ENCODE measurements at places on chromosomes 7 and 10. TPM values are rescaled to one million over a fixed set of nuclear protein-coding genes. Genes with fewer than 3 reads are reported as not detected.

The OR9A2 gene
- not detected for total RNA-seq

The OAT gene
- 7.3 TPM for total RNA-seq

The ELFN1 gene
- 8.5 TPM for total RNA-seq

The SLC16A12 gene
- total RNA-seq = 4.4 TPM

DNA sequence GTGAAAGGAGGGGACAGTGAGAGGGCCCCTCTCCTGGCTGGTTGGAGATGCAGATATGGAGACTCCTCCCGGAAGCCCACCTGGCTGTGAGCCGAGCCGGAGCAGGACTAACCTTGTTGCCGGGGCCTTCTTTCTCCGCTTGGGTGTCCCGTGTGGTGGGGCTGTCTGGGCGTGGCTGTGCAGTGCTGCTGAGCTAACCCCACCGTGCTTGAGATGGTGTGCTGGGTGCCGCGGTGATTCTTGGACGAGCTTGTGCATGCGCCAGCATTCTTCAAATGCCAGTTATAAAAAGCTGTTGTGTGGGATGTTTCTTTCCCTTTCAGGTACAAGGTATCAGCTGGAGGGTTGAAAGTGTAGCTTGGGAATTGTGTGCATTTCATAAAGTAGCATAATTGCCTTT is 48.8 kb downstream of the DAGLB start:
- DNase-seq = no peak
- H3K36me3 ChIP-seq = peaks cover 43% of the 10 kb centered on the region
- no peaks in the 10 kb centered on the region for H3K27me3 ChIP-seq
- no peak overlapping the region for H3K27ac ChIP-seq
- no peak overlapping the region for H3K4me3 ChIP-seq

DNA sequence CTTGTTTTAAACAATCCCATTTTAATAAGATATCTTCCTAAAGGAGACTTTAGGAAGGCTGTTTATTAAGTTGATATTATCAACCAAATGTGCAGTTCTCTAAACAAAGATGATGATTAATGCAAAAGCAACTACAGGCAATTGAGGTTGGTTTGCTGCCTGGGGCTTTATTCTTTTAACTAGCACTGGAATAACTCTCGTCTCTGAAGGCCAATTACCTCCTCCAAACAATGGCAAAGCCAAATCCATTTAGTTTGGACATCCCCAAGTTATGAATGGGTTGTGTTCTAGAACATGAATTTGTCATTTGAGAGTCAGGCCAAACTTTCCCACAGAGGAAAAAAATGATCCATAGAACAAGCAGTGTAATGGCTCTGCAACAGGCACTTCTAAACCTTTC is 114.1 kb downstream of the SLC16A9 start:
- no peak overlapping the region for H3K4me3 ChIP-seq
- H3K27ac ChIP-seq = no peak overlapping the region
- no peaks in the 10 kb centered on the region for H3K36me3 ChIP-seq

GRCh38 chr7:135428879-135429278 is 81.0 kb downstream of the CNOT4 start:
- no peaks in the 10 kb centered on the region for H3K27me3 ChIP-seq
- H3K4me3 ChIP-seq = no peak overlapping the region

DNA sequence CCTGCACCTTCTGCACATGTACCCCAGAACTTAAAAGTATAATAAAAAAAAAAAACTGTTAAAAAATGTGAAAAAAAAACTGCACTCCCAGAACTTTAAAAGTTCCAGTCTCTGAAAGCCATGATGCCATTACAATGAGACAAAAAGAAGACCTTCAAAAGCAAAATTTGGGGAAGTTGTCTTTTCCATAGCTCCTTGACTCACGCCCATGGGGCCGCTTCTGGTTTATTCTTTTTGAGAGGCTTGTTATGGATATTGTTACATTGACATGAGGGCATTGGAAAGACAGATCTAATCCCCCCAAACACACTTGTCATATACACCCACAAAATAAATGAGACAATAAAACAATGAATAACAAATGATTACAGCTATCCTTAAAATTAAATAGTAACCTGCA is 798 bp downstream of the BLNK start:
- no peak for DNase-seq
- H3K27me3 ChIP-seq = no peaks in the 10 kb centered on the region
- no peaks in the 10 kb centered on the region for H3K36me3 ChIP-seq
- peak overlapping the region; percentile 95 for H3K27ac ChIP-seq
- H3K4me3 ChIP-seq = peak overlapping the region; percentile 62

- no peak overlapping the region for H3K27ac ChIP-seq
- no peaks in the 10 kb centered on the region for H3K36me3 ChIP-seq
- DNase-seq = no peak
- H3K27me3 ChIP-seq = peaks cover 17% of the 10 kb centered on the region
- H3K4me1 ChIP-seq = no peaks in the 10 kb centered on the region
Measured at GRCh38 chr10:118590334-118590733, 5.1 kb downstream of the PRLHR start.

DNA sequence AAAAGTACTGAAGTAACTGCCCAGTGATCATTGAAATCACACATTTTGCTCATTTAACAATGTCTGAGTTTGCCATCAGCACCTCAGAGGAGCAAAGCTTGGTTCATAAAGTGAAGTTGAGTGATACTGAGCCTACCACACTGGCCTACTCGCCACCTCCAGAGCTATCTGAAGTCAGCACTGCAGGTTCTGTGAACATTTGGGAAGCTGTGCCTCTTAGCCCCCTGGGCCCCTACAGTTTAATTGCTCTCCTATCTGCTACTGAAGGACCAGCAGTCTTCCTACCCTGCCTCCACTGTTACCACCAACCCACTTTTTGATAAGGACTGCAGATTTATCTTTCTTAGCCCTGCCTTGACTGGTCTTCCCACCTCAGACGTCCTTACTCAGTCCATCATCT is 2.0 kb upstream of the SEMA4G start:
- no peaks in the 10 kb centered on the region for H3K27me3 ChIP-seq
- no peak overlapping the region for H3K27ac ChIP-seq
- DNase-seq = no peak
- peaks cover 20% of the 10 kb centered on the region for H3K4me1 ChIP-seq

DNA sequence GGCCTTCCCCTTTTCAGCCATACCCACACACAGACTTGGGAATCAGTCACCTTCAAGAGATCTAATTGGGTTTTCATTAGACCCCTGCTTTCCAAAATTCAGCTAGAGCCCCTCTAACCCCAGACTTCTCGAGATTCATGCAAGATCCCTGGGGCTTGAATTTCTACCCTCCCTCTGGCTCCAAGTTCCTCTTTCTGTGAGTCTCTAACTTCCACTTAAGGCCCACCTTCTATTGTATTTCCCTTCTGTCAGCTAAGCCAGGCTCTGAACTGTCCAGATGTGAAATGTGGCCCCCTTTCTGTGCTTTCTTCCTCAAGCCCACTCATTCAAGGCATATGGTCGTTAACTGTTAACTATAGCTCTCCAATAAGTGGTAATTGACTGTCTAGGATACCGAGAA is 132.2 kb downstream of the ZNF365 start:
- H3K4me3 ChIP-seq = no peak overlapping the region
- H3K27me3 ChIP-seq = no peaks in the 10 kb centered on the region
- no peak for DNase-seq
- no peaks in the 10 kb centered on the region for H3K4me1 ChIP-seq
- no peaks in the 10 kb centered on the region for H3K36me3 ChIP-seq
- no peak overlapping the region for H3K27ac ChIP-seq

GRCh38 chr7:84746353-84746752 is 440.5 kb downstream of the SEMA3D start:
- H3K27ac ChIP-seq = no peak overlapping the region
- no peaks in the 10 kb centered on the region for H3K27me3 ChIP-seq
- no peak overlapping the region for H3K4me3 ChIP-seq
- H3K4me1 ChIP-seq = no peaks in the 10 kb centered on the region
- no peak for DNase-seq

Data from right lobe of liver (tissue), 6 donors.